Retina (tissue), 1 donor: ENCODE measurements at places on chromosomes 5 and 9.

GRCh38 chr9:38482918-38483592 is 58.8 kb upstream of the IGFBPL1 start:
- DNase-seq = no peak

- DNase-seq = no peak
Observed at GRCh38 chr5:40491644-40492043, 188.1 kb upstream of the PTGER4 start.

DNA sequence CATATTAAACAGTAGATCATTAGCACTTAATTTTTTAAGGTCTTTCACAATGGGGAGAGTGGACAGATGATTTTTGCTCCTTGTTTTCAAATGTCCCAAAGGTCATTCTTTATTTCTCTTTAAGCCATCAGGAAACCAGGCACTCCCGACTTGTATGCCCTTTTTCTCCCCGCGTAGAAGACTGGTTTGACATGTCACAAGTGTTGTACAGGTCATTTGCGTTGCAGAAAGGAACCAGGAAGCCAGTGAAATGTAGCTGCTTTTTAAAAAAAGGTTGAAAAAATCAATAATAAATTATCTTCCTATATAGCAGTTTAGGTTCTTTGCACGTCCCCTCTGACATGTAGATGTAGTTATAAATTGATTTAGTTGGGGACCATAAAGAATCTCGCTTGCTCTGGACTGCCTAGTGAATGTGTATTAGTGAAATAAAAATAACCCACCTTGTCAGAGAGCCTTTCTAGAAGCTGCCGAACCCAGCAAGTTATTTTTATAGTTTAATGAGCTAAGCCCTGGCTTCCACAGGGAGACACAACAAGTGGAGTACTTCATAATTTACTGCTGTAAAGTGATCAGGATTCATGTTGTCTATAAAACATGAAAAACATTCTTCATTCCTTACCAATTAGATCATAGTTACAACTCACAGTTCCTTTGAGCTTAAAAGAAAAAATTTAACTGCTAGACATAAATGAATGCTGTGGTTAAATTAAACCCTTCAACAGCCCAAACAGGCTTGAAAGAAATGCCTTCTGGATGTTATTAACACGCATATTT is 404.6 kb downstream of the CSNK1G3 start:
- DNase-seq = no peak

GRCh38 chr5:3230254-3230653 is 365.4 kb upstream of the IRX1 start:
- DNase-seq = no peak

- no peak for DNase-seq
Observed at GRCh38 chr5:122173474-122174415, 44.4 kb downstream of the ZNF474 start.

GRCh38 chr9:29556746-29557145 is 1983.5 kb upstream of the C9orf72 start:
- DNase-seq = no peak

DNA sequence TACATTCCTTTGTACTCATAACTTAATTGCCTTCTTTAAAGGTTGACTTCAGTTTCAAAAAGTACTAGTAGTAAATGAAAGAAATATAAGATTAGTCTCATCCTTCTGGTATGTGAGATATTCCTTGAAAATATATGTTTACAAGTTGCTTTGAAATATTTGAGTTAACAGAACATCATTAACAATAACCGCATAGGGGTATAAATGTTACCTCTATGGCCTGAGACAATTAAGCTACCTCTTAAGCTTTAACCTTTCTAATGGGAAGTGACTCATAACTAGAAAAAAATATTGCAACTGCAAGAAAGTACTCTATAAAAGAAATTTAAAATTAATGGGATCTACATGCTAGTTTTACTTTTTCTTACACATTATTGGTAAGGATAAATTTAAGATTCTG is 399.0 kb downstream of the CDH10 start:
- no peak for DNase-seq

DNA sequence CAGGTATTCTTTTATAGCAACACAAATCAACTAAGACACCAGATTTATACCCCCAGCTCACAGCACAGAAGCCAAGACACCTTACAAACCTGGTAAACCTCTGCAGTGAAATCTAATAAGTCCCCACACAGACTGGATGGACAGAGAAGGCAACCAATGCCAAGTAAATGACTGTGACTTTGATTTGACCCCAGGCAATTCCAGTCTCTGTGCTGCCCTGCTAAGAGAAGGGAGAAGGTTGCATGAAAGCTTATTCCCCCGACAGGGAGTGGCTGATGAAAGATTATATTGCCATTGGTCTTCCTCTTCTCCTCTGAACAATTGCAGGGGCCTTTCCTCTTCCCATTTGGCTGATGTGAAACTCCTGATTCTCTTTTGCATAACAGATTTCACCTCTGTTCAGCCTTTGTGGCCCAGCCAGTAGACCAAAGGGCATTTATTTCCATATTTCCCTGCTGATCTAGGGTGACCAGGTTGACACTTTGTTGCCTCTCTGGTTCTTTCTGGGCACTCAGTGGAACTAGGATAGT is 107.6 kb downstream of the ADRB2 start:
- DNase-seq = no peak

DNA sequence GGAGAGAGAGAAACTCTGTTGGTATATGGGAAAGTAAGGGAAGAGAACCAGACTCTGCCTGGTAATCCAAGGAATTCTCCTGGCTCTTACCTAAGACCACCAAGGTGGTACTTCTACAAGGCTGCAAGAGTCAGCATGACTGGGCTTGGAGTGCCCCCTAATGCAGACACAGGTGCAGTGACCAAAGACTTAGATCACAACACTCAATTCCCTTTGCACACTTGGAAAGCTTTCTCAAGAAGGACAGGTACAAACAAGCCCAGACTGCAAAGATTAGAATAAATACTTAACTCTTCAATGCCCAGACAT is 25.2 kb downstream of the UGT3A2 start:
- DNase-seq = no peak

DNA sequence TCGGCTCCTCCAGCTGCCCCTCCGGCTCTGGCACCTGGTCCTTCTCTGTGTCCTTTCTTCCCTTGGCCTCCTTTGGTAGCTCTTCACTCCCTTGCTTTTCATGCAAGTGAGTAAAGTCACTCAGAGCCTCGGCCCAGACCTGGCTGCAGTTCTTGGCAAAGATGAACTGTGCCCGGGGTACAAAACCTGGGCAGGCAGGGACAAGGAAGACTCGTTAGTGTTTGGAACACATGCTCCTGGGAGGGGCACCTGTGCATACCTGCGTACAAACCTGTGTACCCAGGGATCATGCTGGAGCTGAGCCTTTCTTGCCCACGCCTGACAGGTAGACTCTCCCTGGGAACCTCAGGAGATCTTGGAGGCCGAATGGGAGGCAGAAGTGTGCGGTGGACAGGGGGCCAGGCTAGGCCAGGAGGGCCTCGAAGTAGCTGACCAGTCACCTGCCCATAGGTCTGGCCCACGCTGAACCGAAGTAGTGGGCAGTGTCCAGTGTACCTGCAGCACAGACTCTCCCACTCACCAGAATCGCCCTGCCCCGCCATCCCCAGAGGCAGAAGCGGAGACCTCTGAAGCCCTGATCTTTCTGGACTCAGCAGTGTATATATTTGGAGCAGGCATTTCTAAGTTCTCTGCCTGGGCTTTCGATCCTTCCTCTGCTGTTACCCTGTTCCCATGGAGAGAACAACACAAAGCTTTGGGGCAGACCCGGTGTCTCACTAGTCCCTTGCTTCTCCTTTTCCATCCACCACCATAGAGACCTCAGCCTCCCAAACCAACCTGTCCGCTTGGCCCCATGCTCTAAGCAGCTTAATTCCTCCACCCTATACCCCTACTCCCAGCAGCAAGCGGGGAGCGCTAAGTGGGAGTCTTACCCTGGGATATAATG is 41.9 kb upstream of the TESK1 start:
- DNase-seq = no peak

DNA sequence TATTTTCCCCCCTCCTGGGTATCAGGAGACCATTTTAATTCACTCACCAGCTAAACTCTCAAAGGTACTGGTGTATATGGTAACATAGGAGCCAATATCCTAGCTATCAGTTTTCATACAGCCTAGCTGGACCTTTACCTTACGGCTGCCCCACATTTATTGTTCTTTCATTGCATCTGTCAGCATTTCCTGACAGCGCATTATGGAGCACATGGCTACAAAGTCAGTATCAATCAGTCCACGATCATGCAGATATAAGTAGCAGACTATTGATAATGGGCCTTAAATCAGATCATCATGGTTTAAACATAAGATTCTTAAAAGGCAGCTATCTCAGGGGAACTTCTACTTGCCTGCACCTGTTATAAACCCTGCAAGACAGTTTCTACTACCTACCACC is 304.7 kb downstream of the KIAA0825 start:
- DNase-seq = no peak

DNA sequence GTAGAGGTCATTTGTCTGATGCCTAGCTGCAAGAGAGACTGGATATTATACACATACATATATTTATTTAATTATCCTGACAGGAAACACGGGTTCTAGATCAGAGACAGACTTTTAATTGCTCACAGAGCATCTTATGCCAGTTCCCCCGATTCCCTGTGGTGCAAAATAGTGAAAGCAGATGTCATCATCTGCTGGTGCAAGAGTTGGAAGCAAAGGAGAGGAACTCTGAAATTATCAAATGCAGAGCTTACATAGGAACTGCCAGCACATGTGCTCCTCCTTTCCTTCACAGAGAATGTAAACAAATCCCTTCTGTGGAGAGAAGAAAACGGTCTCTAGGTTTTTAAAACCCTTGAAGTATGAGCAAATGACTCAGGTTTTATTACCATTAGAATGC is 69.3 kb downstream of the DTWD2 start:
- no peak for DNase-seq

DNA sequence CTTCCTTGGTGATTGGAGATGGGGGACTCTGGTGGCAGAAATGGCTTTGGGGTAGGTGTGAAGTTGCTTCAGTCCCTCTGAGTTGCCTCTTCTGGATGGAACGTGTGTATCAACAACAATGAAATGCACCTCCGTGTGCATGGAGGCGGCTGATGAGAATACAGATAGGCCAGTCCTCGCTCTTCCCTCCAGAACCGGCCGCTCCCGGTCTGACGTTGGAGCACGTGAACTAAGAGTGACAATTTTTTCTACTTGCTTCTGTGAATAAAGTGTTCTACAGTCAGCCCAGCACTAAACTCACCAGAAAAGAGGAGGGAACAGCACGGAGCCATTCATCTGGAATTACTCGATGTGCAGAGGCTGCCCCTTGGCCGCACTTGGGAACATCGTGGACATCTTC is 90.7 kb downstream of the ANKRD33B start:
- DNase-seq = no peak

DNA sequence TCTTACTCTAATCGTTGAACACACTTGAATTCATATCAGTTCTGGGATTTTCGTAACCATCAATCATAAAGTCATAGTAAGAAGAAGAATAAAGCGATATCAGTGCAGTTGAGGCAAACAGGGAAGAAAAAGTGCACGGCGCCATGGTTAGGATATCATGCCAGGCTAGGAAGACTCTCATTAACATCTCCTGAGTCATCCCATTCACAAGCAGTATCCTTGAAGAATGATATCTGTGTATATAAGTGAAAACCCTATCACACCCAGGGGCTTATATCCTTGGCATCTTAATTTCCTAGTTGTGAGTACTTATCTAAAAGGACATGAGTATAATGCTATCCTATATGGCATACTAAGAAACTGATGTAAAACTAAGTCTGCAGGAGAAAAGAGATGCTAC is 38.6 kb downstream of the NFIB start:
- DNase-seq = no peak

- DNase-seq = no peak
Observed at GRCh38 chr5:109958082-109958481, 268.4 kb downstream of the MAN2A1 start.
